ENCODE measurements at places on chromosomes 5 and 9. TPM values are rescaled to one million over a fixed set of nuclear protein-coding genes. Genes with fewer than 3 reads are reported as not detected.
A peak's percentile ranks its signal among the peaks of the same experiment; 100 is the strongest.

FCN2 gene
- not detected for total RNA-seq

TMEM252 gene
- not detected for total RNA-seq

DNA sequence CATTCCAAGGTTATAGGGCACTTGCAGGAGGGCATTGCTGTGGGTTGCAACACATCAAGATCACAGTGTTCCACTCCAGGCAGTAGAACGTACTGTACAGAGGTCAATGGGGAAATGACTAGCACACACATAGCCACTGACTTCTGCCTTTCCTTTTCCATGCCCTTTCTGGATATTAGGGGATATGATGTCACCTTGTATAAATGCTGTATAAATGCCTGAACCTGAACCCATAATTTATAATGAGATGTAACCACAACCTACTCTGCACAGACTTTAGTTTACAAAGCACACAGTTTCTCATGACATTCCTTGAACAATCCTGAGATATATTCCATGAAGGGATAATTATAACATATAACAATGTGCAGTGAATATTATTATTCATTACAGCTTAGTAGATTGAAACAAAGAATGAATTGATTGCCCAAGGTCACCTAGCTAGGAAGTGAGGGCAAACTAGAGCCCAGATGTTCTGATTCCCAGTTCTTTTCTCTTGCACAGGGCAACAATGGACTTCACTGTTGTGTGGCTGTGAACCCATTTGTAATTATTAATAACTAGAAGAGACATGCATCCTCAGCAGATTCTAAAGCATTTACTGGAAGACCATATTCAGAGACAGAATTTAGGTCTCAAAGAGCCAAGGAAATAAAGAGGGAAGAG lies 5.6 kb upstream of the ABLIM3 start:
- peaks cover 7% of the 10 kb centered on the region for H3K36me3 ChIP-seq
- H3K4me1 ChIP-seq, result peaks cover 6% of the 10 kb centered on the region
- peaks cover 79% of the 10 kb centered on the region for H3K27me3 ChIP-seq
- DNase-seq, result no peak
- H3K27ac ChIP-seq, result peak overlapping the region; percentile 41

BRINP1 gene
- not detected for total RNA-seq

PLPPR1 gene
- not detected for total RNA-seq
